Stimulated activated CD8-positive, alpha-beta memory T cell treated with anti-CD3 and anti-CD28 coated beads, Interleukin-2, amount 100 ng/mL, for 1 hour (primary cell): ENCODE measurements at places on chromosomes 3 and 15.

- no peak for DNase-seq
Measured at GRCh38 chr3:18258492-18258891, 166.6 kb downstream of the SATB1 start.

- no peak for DNase-seq
Measured at GRCh38 chr3:71831599-71831998, 46.7 kb upstream of the PROK2 start.

GRCh38 chr3:175399156-175399840, 540.2 kb downstream of the NAALADL2 start:
- DNase-seq: no peak

- no peak for DNase-seq
Measured at GRCh38 chr15:100394736-100395440, 53.1 kb upstream of the ADAMTS17 start.

DNA sequence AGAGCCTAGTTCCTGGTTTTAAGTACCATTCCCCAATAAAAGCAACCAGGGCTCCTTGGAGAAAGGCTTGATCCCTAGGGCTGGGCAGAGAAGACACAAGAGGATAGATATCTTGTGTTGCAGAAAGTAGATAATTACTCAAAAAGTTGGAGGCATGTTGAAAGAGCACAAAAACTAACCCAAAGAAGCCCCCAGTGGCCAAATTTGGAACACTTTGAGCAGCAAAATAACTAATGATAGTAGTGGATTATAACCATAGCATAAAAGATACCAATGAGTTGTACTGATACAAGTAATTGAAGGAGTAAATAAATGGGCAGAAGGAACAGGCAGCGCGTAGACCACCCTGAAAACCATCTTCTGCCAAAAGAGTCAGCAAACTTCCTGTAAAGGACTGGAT, 12.0 kb downstream of the EXOSC7 start:
- no peak for DNase-seq

DNA sequence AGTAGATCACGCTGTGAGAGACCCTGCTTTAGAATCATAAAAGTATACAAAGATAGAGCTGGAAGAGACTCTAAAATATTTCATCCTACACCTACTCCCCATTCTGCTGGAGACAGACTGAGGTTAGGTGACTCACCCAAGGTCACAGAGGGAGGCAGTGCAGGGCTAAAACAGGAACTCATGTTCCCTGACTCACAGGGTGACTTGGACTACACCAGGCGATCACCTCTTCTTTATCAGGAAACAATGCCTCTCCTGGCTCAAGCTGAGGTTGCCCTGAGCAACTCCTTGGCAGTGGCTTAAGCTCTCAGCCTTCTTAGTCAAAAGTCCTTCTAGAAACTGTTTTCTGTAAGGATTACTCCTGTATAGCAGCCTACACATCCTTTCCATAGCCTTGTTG, 26.4 kb upstream of the TNFAIP8L3 start:
- DNase-seq: no peak

DNA sequence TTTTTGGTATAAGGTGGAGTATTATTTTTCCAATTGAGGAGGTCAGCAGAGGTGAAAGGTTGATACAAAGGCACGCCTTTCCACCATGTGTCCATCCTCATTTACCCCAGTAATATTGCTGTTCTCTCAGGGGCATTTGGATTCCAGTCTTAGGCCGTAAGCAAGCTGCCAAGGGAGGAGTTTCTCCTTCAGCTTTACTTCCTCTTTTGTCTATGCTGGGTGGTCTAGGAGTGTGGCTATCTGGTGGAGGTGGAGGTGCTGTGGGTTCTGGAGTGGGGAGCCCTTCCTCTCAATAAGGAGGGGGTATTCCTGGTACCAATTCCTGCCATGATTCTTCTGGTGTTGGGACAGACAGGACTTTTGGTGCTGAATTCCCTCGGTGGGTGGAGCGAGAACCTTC, 340.6 kb downstream of the KCNH8 start:
- no peak for DNase-seq

DNA sequence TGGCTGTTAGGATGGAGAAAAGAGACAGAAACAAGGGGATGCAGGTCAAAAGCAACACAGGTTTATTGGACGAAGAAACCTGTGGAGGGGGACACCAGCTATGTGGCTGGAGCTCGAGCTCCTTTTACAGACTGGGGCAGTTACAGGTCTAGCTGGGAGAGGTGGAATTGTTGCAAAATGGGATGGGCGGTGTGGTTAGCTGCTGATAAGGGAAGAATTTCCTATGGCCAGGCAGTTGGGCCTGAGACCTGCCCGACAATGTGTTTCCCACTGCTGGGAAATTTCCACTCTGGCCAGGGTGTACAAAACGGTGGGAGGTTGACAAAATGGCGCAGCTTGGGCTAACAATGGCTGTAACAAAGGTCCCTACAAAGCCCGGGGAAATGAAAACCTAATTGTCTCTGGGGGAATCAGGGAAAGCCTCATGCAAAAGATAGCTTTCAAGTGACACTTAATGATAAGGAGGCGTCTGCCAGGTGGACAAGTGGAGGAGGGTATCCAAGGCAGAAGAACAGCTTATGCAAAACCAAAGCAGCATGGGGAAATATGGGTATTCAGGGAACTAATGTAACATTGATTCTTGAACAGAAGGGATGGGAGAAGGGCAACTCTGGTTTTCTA, 137.4 kb upstream of the SGO1 start:
- DNase-seq: no peak

DNA sequence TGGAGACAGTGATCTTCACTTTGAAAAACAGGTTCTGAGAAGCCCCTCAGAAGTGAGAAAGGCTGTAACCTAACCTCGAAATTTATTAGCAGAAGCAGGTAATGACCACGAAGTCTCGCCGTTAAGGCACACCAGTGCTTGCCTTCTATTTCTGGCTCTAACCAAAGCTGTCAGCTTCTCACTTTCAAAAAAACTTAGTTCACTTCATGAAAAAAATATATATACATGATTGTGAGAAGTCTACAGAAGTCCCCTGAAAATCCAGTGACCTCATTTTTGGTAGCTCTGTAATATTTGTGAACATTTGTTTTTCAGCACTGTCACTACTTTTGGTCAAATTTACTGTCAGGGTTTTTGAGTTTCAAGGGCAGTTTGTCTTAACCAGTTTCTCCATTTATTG, 19.1 kb upstream of the AKAP13 start:
- no peak for DNase-seq

GRCh38 chr3:42367903-42368302, 42.5 kb downstream of the LYZL4 start:
- DNase-seq: no peak

DNA sequence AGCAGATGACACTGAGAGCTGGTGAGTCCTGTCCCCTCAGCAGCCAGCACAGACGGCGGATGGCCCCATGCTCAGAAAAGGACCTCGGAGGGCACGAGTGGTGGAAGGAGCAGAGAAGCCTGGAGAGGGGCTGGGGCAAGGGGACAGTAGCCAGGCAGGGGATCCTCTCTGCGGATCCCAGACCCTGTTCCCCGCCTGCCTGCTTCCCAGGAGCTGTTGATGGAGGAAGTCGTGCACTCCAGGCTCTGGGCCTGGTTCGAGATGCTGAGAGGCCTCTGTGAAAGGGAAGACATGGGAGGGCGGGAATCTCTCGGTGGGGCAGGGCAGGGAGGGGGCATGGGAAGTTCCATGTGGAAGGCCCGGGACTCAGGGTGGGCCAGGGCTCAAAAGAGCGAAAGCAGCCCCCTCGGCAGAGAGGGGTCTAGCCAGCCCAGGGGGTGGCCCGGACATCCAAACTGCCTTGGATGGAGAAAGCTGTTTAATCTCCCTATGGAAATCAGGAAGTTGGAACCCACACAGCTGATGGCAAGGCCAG, 47.9 kb upstream of the MAGEF1 start:
- DNase-seq: no peak

- no peak for DNase-seq
Measured at GRCh38 chr15:71800835-71801745, 9.3 kb upstream of the NR2E3 start.

DNA sequence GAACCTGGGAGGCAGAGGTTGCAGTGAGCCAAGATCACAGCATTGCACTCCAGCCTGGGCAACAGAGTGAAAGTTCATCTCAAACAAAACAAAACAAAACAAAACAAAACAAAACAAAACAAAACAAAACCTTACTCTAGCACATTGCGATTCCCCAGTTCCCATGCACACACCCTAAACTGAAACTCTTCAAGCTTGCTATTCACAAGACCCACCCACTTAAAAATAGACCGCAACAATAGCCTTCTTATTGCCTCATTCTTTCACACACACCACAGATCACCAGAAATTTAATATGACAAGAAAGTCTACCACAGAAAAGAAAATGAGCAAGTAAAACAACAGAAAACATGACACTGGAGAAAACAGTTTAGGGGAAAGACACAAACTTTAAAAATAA, 598.4 kb downstream of the FHIT start:
- DNase-seq: no peak

GRCh38 chr3:37228749-37229148, 54.4 kb upstream of the LRRFIP2 start:
- no peak for DNase-seq

DNA sequence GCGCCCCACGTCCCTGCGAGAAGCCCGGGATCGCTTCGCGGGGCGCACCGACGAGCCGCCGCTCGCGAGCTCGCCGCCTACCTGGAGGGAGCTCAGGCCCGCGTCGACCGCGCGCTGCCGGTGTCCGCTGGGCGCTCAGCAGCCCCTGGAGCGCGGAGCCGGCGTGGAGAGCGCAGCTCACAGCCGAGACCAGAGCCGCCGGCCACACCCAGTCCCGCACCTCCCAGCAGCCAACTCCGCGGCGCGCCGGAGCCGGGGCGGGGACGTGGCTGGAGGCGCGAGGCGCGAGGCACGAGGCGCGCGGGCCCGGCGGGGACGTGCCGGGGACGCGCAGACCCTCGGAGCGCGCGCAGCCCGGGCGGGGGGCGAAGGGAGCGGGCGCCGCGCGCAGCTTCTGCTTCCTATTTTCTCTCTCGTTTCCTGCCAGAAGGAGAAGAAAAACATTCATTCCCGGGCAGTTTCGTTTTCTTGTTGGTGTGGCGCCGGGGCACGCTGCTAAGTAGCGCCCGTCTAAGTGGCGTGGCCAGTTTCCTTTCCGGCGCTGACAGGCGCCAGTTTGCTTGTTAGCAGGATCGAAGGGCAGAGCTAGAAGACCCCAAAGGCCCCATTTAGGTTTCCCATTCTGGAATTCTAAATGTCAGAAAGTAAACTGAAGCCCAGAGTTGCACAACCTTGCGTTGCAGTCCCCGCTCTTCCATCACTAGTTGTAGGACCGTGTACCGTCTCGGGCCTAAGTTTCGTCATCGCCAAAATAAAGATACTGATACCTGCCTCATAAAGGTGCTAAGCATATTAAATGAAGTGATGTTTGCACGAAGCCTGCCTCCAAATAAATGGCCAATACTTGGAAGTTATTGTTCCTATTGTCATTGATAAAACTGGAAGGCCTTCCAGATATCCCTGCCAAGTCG, at the start of gene GNB4:
TSS of gene GNB4 (minus strand) at position 206 of the 911 bp plus-strand sequence. CDS start 25,270 bp downstream, outside the sequence.
- DNase-seq: no peak

DNA sequence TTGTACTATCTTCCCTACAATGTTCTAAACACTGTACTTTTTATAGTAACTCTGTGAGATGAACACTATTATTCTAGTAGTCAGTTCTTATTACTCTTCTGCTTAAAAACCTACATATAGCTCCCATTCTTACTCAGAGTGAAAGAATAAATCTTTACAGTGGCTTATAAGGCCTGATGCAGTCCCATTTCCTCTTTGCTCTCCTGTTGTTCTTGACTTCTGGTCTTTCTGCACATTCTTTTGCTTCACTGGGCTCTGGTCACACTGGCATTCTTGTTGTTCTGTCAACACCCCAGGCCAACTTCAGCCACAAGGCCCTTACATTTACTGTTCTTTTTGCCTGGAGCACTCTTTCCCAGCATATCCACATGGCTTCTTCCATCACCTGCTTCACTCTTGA, 58.2 kb upstream of the TP63 start:
- DNase-seq: no peak

DNA sequence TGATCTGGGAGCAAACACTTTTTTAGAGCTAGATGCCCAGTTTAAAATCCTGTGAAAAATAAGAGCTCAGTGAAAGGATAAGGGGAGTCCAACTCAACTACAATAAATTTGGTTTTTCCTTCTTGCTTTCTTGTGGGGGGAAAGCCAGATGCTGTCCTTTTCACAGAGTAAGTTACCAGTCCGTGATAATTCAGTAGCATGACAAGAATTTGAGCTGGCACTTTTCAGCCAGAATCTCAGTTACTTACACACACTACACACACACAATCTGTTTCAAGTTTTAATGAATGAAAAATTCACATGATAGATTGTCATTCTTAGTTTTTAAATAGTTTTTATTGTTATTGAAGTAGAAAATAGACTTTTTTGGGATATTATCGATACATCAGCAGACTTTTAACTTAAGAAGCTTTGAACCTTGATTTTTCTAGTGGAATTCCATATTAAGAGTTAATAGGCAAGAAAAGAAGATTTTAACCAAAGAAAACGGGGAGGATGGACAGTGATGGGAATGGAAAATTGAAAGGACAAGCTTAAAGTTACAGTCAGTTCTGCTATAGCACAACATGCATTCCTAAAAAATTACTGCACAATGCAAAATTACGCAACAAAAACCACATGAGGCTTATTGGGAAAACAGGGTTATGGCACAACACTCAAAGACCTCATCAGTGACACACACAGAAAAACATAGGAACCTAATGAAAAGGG, 47.0 kb downstream of the PSMD6 start:
- no peak for DNase-seq

GRCh38 chr3:181920409-181920808, 208.7 kb downstream of the SOX2 start:
- no peak for DNase-seq

DNA sequence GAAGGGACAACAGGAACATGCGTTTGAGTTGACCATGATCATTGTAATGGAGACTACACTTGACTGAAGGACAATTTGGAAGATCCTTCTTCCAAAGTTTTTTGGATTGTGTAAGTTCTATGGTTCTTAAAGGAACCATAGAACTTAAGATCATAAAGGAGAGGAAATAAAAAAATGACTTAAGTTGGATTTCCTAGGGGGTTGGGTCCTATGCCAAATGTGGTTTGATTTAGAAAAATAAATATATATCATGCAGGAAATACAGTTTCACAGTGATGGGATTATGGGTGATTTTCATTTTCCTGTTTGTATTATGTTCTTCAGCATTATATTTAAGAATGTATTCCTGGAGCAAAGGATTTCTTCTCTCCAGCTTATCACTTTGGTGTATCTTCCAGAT, 305.5 kb upstream of the DPH6 start:
- no peak for DNase-seq

DNA sequence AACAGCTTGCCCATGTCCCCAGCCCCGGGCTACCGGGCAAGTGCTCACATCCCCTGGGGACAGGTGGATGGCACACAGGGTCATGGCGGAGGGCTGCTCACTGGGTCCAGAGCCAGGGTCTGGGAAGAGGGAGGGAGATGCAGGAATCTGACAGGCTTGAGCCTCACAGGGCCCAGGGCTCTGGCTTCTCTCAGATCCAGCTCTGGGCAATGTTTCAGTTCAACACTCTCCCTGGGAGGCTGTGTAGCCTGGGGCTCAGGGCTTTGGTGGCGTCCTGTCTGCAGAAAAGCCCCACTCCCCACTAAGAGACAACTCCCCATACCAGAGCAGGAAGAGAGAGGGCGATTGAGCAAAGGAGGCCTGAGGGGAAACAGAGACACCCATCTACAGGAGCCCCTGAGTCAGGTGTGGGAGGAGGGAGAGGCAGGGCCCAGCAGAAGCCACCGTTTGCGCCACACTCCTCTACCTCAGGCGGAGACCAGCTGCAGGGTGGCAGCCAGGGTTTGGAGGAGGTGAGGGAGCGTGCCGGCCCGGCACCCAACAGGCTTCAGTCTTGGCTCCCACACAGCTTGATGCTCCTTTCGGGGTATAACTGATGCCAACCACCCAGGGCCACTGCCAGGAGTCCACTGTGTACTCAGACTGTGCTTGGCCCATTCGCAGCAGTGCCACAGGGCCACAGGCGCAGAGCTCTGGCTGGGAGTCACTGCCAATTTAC, 16.8 kb upstream of the SRP14 start:
- no peak for DNase-seq

GRCh38 chr15:34726406-34727100, 28.2 kb downstream of the GJD2 start:
- no peak for DNase-seq
